ENCODE measurements at places on chromosomes 1 and 21. TPM values are rescaled to one million over a fixed set of nuclear protein-coding genes. Genes with fewer than 3 reads are reported as not detected.
A peak's percentile ranks its signal among the peaks of the same experiment; 100 is the strongest.

GRCh38 chr1:85681087-85681486 is 27.1 kb downstream of the ZNHIT6 start:
- DNase-seq: peak; percentile 37

SPOCD1 gene
- total RNA-seq: 0.98 TPM

TUT4 gene
- total RNA-seq: 47.8 TPM

GUCA2B gene
- not detected for total RNA-seq

Measured in kidney (tissue), 22 donors.